NCI-H2081 (cell line): ENCODE measurements at places on chromosomes 11 and 22.

GRCh38 chr11:13354335-13354734 lies 76.7 kb downstream of the BMAL1 start:
- no peak for DNase-seq

GRCh38 chr22:30562366-30562765 lies 12.1 kb downstream of the GAL3ST1 start:
- DNase-seq: no peak

GRCh38 chr22:41603873-41604332 lies 14.3 kb upstream of the PMM1 start:
- DNase-seq: no peak

DNA sequence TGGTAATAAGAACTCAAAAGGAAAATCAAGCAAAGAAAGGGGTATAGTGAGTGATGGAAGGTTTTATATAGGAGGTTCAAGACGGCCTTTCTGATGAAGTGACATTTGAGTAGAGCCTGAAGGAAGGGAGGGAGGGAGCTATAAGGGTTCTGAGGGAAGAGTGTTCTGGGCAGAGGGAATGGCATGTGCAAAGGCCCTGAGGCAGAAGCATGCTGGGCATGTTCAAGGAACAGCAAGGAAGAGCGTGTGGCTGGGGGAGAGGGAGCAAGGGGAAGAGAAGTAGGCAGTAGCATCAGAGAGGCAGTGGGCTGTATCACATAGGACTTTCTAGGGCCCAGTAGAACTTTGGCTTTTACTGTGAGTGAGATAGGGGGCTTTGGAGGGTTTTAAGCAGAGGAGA lies 108.9 kb upstream of the NAV2 start:
- no peak for DNase-seq

GRCh38 chr11:96196181-96196662 lies 146.8 kb downstream of the MAML2 start:
- no peak for DNase-seq

- no peak for DNase-seq
Observed at GRCh38 chr11:113363406-113363805, 24.2 kb upstream of the ANKK1 start.

DNA sequence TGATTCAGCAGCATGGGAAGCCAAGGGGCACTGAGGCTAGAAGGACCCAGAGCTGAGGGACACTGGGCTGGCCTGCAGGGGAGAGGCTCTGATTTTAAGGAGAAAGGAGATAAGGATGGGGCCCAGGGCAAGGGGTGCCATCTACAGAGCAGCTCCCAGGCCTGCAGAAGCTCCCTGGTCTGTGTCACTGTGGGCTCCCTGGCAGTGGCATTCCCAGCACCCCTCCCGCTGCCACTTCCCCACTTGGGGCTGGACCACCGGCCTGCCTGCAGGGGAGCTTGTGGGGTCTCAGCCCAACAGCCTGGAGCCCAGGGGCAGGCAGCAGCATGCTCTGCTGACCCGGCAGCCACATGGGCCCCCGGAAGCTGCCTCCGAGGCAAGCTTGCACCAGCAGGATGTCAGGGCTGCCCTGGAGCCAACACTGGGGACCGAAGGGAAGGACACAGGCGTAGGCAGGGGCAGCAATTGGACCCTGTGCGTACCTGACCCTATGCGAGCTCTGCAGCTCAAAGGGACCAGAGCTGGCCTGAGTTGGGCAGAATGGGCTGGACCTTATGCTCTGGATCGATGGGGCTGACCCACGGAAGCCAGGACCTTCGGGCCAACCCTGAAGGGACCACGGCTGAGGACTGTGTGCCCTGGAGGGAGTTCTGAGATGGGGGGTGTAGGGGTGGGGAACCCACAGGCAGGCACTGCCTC lies 35.4 kb upstream of the WNT7B start:
- no peak for DNase-seq

GRCh38 chr22:40300884-40301672 lies 45.2 kb upstream of the ADSL start:
- DNase-seq: no peak

GRCh38 chr11:14546672-14547071 lies 26.5 kb upstream of the PSMA1 start:
- DNase-seq: no peak

- no peak for DNase-seq
Observed at GRCh38 chr11:66072081-66072480, 2.0 kb downstream of the PACS1 start.

- DNase-seq: no peak
Observed at GRCh38 chr22:25210793-25211192, 8.6 kb upstream of the CRYBB2 start.

GRCh38 chr11:112519751-112520150 lies 259.1 kb upstream of the PLET1 start:
- DNase-seq: no peak

GRCh38 chr22:32206774-32207758 lies 2.2 kb upstream of the RFPL2 start:
- peak; percentile 24 for DNase-seq

GRCh38 chr11:85989746-85990145 lies 79.1 kb downstream of the PICALM start:
- DNase-seq: no peak

- DNase-seq: no peak
Observed at GRCh38 chr22:23241562-23242472, 61.5 kb downstream of the BCR start.

- DNase-seq: no peak
Observed at GRCh38 chr22:41513391-41513790, 30.9 kb downstream of the POLR3H start.

DNA sequence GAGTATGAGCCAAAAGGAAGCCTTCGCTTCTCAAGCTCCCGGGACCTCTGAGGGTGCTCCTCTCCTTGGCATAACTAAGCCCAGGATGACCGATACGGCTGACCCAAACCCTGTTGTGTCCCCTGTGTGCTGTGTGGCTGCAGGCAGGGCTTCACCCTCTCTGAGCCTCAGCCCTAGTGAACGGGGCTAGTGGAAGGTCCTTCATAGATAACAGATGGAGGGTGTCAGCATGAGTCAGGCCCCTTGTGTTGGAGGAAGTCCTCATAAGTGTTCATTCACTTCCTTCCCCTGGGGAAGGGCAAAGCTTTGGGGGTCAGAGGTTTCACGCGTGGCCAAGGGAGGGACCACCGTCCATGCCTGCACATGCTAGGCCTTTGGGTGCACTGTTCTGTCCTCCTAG lies 21.5 kb downstream of the SHISAL1 start:
- DNase-seq: no peak

DNA sequence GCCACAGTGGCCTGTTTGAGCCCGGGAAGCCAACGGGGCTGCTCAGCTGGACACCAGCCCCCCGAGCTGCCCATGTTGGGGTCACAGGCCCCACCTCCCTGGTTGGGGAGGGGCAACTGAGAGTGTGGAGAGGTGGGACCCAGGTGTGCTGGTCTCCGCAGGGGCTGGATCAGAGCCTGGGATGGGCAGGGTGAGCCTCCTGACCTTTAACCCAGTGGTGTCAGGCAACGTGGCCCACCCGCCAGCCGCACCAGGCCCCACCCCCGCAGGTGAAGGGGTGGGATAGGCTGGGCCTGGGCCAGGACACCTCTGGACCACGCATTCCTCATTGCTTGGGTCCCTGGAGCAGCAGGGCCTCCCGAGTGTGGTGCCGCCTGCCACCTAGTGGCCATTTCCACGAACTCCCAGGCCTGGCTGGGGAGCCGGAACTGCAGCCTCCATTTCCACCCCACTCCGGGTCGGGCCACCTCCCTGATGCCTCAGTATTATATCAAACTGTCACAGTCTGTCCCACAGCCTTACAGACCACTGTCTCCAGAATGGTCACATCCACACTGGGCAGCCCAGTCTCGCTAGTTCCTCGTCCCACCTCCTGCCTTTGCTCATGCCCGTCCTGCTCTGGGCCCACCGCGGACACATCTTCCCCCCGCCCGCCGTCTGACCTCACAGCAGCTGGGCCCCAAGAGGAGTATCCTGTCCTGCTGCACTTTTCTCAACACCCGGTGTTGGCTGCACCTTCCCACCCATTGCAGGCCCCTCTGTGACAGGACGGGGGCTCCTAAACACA lies 13.3 kb upstream of the PPP6R3 start:
- peak; percentile 40 for DNase-seq

DNA sequence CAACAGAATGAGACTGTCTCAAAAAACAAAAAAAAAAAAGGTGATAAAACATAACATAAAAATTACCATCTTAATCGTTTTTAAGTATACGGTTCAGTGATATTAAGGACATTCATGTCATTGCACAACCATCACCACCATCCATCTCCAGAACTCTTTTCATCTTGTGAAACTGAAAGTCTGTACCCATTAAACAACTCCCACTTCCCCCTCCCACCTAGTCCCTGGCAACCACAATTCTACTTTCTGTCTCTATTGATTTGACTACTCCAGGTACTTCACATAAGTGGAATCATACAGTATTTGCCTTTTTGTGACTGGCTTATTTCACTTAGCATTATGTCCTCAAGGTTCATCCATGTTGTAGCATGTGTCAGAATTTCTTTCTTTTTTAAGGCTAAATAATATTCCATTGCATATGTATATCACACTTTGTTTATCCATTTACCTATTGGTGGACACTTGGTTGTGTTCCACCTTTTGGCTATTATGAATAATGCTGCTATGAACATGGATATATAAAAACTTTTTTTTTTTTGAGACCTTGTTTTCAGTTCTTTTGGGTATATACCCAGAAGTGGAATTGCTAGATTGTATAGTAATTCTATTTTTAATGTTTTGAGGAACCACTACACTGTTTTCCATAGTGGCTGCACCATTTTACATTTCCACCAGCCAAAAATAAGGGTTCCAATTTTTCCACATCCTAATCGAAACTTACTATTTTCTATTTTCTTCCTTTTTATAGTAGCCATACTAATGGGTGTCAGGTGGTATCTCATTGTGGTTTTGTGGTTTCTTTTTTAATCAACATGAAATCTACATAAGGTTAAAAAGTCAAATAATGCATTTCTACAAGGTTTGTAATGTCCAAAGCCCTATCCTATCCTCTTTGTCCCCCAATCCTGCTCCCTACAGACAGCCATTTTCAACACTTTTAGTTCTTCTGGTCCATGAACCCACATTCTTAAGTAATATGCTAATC lies 23.4 kb upstream of the PIK3C2A start:
- no peak for DNase-seq

DNA sequence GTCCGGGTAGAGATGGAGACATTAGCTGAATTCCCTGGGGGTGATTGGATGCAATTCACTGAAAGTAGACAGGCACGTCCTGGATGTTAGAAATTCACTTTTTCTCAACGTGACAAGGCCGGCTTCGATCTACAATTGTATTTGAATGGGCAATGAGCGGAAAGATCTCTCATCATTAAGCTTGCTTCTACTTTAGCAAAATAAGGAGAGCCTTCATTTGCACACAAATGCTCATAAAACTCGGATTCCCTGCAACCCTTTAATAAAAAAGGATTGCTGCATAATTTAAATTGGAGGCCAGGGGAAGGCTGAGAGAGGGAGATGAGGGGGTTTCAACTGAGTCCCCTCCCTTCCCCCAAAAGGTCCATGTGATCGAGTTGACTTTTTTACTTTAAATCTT lies 10.6 kb upstream of the PAX6 start:
- DNase-seq: no peak
